Activated CD8-positive, alpha-beta memory T cell treated with anti-CD3 and anti-CD28 coated beads, Interleukin-2, amount 10 ng/mL, durations not matched to agents 7 days and 5 days (primary cell): ENCODE measurements at places on chromosomes 7 and 10. TPM values are rescaled to one million over a fixed set of nuclear protein-coding genes. Genes with fewer than 3 reads are reported as not detected.

The FAS gene
- total RNA-seq: 73.7 TPM

- DNase-seq: no peak
Measured at GRCh38 chr10:108132303-108132702, 967.8 kb upstream of the SORCS1 start.

GRCh38 chr7:90677486-90678404 lies 81.6 kb downstream of the CDK14 start:
- DNase-seq: no peak

The ITGB1 gene
- 54.2 TPM for total RNA-seq

The ADAM22 gene
- 5.8 TPM for total RNA-seq

DNA sequence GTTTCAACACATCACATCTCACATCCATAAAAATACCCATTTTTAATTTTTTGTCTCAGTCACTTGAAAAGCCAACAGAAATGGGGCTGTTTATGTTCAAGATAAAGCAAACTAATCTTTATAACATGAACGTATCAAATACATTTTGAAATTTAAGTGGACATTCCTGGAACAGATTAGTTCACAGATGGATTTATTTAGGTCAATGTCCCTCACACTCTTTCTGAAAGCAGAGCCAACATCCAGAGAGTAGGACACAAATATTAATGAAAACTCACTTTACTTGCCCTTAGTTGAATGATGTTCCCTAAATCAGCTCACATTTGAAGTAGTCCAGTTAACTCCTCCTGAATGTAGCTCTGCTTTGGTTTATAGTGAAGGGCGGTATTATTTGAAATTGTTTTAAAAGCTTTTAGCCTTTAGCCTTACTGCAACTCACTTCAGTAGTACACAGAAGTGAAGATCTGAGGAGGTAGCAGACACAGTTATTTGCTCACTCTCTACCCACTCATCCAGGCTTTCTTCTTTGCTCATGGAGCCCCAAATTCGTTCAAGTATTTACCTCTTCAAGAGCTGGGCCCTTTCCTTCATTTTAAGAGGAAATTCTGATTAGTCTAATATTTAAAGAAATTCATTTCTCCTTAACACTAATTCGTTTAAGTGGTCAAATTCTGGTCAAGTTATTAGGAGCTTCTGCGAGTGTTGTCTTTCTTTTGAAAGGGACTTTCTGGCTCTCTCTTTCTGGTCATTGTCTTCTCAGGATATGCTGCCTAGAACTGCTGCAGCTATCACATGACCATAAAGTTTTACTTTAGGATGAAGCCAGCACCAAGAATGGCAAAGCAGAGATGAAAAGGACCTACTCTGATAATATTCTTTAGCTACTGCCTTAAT lies 180.6 kb upstream of the AGR3 start:
- DNase-seq: no peak

GRCh38 chr10:3527869-3528268 lies 257.1 kb downstream of the KLF6 start:
- DNase-seq: no peak

GRCh38 chr7:77457779-77458178 lies 41.6 kb upstream of the GSAP start:
- DNase-seq: no peak

DNA sequence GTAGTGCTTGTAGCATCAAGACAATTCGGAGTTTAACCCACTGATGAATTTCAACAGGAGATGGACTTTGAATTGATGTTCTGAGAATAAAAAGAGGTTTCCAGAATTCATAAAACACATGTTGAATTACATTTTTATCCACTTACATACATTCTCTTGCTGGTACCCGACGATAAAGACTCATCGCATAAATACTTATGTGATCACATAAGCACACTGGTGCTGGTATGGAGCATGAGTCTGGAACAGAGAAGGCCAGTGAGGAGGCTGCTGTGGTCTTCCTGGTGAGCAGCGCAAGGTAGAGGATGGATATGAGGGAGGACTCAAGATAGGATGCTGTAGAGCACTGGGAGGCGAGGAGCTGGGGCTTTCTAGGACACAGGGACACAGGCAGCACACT lies 109.0 kb downstream of the RNF216 start:
- DNase-seq: no peak

The SPACDR gene
- 3.8 TPM for total RNA-seq

The AKR1C2 gene
- total RNA-seq: not detected

DNA sequence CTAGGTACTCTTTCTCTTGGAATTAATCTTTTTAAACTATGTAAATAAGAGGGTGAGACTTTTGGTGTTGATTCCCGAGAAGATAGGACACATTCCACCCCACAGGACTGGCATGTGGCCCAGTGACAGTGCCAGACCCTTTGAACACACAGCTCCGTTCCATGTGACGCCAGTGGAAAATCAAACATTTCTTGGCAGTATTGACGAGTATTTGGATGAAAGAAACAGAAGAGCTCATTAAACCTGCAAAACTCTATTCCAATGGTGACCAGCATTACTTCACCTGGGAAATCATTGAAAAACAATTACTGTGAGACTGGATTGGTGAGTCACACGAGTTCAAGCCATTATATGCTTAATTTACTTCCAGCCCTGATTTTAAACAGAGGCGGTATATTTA lies 25.8 kb downstream of the AKR1E2 start:
- DNase-seq: no peak

The KBTBD2 gene
- 30.3 TPM for total RNA-seq

DNA sequence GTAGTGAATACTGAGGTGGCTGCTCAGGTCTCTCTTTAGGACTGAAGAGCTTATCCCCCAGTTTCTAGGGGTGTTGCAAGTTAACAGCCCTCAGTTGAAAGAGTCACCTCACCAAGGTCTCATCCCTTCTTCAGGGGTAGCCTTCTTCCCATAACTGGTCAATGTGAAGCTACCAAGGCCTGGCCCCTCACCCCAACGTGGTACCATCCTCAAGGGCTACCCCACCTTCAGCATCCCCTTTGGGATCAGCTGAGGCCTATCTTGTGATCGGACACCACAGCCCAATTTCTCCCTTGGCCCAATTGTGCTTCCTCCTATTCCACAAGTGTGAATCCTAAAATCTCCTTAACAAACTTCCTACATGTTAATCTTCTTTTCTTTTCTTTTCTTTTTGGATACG lies 289.5 kb upstream of the MKLN1 start:
- DNase-seq: no peak

DNA sequence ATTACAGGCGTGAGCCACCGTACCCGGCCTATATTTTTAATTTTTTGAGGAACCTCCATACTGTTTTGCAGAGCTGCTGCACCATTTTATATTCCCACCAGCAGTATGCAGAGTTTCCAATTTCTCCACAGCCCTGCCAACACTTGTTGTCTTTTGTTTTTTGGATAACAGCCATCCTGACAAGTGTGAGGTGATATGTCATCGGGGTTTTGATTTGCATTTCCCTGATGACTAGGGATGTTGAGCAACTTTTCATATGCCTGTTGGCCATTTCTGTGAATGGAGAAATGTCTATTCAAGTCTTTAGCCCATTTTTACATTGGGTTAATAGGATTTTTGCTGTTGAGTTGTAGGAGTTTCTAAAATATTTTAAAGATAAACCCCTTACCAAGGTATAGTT lies 22.2 kb downstream of the ENTPD7 start:
- DNase-seq: no peak

GRCh38 chr10:6430423-6430980 lies 149.6 kb downstream of the PRKCQ start:
- no peak for DNase-seq

GRCh38 chr7:28346676-28347363 lies 65.5 kb upstream of the CREB5 start:
- DNase-seq: no peak

The CYP26C1 gene
- total RNA-seq: 0.05 TPM

- DNase-seq: peak; percentile 32
Measured at GRCh38 chr7:45695249-45695995, 121.3 kb downstream of the ADCY1 start.

DNA sequence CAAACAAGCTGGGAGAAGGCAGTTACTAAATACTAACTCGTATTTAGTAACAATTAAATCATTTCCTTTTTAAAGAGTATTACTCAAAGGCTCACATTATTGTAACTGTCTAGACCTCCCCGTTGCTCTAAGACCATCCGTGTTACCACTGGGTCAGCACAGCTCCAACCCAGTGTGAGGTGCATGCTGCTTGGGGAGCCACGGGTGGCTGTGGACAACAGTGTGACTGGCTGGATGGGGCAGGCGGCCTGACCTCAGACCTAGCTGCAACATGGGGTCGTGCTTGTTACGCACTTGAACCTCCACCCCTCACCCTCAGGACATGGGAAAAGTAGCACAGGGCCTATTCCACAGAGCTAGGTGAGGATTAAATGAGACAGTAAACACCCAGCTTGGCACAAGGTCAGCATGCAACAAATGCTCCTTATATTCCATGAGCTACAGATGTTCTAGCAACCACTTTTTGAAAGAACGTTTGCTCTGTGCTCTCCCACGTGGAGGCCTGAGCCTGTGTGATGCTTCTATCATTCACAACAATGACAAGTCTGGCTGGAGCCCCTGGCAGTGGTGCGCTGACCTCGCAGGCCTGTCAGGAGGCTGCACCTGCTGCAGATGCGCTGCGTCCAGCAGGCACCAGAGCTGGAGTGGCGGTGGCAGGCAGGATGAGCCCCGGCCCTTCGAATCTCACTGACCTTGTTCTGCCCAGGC lies 135.7 kb downstream of the PKD1L1 start:
- no peak for DNase-seq

The CCDC172 gene
- total RNA-seq: not detected
